Activated naive CD4-positive, alpha-beta T cell (primary cell): ENCODE measurements at places on chromosomes 13 and 19.

GRCh38 chr19:43581467-43581866, 5.9 kb downstream of the PINLYP start:
- no peak for DNase-seq

- no peak for DNase-seq
Observed at GRCh38 chr19:45733160-45733810, at the start of gene MEIOSIN. Gene MEIOSIN, plus strand, starts transcription at chr19:45733439. Its CDS starts 1,938 bp downstream, at chr19:45735377.

GRCh38 chr13:66992183-66992582, 238.0 kb downstream of the PCDH9 start:
- DNase-seq = no peak

DNA sequence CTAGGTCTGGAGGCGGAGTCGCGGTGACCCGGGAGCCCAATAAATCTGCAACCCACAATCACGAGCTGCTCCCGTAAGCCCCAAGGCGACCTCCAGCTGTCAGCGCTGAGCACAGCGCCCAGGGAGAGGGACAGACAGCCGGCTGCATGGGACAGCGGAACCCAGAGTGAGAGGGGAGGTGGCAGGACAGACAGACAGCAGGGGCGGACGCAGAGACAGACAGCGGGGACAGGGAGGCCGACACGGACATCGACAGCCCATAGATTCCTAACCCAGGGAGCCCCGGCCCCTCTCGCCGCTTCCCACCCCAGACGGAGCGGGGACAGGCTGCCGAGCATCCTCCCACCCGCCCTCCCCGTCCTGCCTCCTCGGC, at the start of gene SLC5A5:
TSS of gene SLC5A5 (plus strand) at position 68 of the 373 bp plus-strand sequence. CDS start 375 bp downstream, outside the sequence.
- DNase-seq = peak; percentile 37

GRCh38 chr19:3374369-3375112, 8.2 kb downstream of the NFIC start:
- no peak for DNase-seq
